Activated CD4-positive, alpha-beta T cell treated with anti-CD3 and anti-CD28 coated beads, Interleukin-2, amount 50 U/mL, for 1 hour (primary cell): ENCODE measurements at places on chromosomes 7 and 10.

- DNase-seq: no peak
These were observed 754 bp downstream of the SEMA3D start for GRCh38 chr7:85186083-85186520.

- no peak for DNase-seq
These were observed 12.7 kb downstream of the TSPAN14 start for GRCh38 chr10:80466724-80467326.

GRCh38 chr7:159117366-159118196 is 27.1 kb downstream of the VIPR2 start:
- DNase-seq: no peak

GRCh38 chr10:69250041-69250440 is 28.3 kb upstream of the HK1 start:
- no peak for DNase-seq

DNA sequence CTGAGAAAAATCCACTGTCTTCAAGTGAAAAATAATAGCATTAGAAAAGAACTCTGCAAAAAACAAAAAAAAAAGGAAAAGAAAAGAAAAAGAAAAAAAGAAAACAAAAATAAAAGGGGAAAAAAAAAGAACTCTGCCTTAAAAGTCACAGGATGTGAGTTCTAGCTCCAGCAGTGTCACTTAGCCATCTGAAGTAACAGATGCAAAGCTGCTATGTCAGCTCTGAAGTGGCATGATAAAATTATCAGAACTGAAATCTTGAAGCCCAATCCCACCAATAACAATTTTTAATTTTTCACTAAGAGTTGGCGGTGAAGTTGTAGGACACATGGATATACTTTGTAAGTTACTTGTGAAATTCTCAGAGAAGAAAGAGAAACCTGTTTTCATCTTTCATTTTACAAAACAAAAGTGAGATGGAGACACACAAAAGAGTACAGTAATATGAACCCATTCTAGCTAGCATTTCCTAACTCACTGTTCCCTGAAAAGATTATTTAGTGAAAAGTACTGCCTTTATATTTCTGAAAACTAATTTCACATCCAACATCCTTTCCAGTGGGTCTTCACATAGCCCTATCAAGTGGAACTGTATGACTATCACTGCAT is 103.5 kb downstream of the ELAPOR2 start:
- no peak for DNase-seq

DNA sequence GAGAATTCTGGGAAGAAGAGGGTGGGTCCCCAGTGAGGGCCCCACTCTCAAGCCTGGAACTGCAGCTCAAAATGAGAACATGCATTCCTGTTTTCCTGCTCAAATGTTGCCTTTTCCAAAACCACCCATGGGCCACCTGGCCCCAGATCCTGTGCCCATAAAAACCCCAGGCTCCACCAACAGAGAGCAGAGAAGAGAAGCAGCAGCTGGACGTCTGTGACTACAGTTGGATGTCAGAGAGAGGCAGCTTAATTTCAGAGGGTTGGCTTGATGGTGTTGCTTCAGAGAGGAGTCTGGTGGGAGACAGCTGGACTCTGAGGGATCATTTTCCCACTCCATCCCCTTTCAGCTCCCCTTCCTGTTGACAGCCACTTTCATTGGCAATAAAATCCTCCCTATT is 256.4 kb downstream of the FZD1 start:
- no peak for DNase-seq
